ENCODE measurements at places on chromosomes 2 and 18. TPM values are rescaled to one million over a fixed set of nuclear protein-coding genes. Genes with fewer than 3 reads are reported as not detected.

PROKR1 gene
- not detected for total RNA-seq

LRPPRC gene
- 92.1 TPM for total RNA-seq

ABCG8 gene
- not detected for total RNA-seq

CHRND gene
- total RNA-seq: not detected

CNTNAP5 gene
- not detected for total RNA-seq

LCT gene
- 0.03 TPM for total RNA-seq

RMC1 gene
- total RNA-seq: 15.0 TPM

SNTG2 gene
- not detected for total RNA-seq

CXCR1 gene
- not detected for total RNA-seq

FTCDNL1 gene
- total RNA-seq: 3.0 TPM

STPG4 gene
- total RNA-seq: not detected

KLHL30 gene
- total RNA-seq: 0.16 TPM

GPR55 gene
- not detected for total RNA-seq

SLC30A3 gene
- total RNA-seq: 3.4 TPM

SPC25 gene
- total RNA-seq: 19.4 TPM

ANO7 gene
- 1.6 TPM for total RNA-seq

UGT1A3 gene
- 0.09 TPM for total RNA-seq

GALNT14 gene
- 43.5 TPM for total RNA-seq

MBOAT2 gene
- 68.6 TPM for total RNA-seq

ADRA2B gene
- total RNA-seq: 0.14 TPM

NCOA1 gene
- 7.7 TPM for total RNA-seq

SP140 gene
- not detected for total RNA-seq

MROH2A gene
- total RNA-seq: 0.23 TPM

MAB21L4 gene
- 0.29 TPM for total RNA-seq

MARCHF4 gene
- 21.4 TPM for total RNA-seq

POMC gene
- total RNA-seq: 0.06 TPM

MFSD2B gene
- total RNA-seq: 0.42 TPM

STK39 gene
- 20.6 TPM for total RNA-seq

BCS1L gene
- total RNA-seq: 44.1 TPM

Measured in A549 treated with AZD2906 at 1 μM for 4 hours (cell line).